H54 (cell line): ENCODE measurements at places on chromosomes 3 and 15.

- no peak for DNase-seq
Observed at GRCh38 chr15:58593870-58594269, 155.6 kb downstream of the ADAM10 start.

DNA sequence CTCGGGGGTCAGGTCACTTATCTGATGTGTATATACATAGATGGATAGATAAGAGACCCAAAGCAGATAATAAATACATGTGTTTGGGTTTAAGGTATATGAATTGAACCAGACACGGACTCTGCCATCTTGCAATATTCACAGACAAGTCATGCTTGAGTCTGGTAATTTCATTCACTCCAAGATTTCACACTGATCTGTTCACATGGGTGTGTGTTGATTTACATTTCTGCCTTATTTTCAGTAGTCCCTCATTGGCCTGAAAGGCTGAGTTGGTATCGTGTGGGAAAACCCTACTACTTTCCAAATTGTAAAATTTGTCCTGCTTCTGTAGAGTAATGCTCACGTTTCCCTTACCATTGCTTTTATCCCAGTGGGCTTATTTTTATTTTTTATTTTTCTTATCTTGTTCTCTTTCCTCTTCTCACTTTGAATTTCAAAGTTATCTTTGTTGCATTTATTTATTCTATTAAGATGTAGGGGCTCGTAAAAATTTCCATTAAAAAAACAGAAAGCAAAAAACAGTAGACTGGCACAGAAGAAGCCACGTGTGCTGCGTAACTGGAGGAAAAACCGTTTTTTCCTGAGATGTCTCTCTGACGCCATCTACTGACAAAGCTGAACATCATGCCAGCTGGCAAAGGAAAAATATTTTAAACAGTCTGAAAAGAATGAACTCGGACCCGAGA lies 10.8 kb upstream of the MFSD1 start:
- DNase-seq: no peak

GRCh38 chr3:175648899-175649298 lies 789.8 kb downstream of the NAALADL2 start:
- DNase-seq: no peak

DNA sequence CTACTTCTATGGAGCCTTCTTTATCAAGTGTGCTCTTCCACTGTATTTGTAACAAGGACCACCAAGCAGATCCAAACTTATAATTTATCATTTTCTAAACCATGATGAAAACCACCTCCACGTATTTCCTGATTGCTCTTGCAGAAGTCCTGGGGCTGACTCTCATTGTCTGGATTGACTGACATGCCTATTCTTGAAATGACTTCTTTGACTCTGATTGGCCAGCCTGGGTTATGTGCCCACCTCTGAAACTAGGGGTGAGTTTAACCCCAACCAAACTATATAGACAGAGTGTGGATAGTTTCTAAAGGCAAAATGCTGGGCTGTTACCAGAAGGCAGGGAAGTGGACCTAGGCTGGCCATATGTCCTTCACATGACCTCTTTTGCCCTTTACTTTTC lies 12.7 kb downstream of the TMPRSS7 start:
- no peak for DNase-seq

DNA sequence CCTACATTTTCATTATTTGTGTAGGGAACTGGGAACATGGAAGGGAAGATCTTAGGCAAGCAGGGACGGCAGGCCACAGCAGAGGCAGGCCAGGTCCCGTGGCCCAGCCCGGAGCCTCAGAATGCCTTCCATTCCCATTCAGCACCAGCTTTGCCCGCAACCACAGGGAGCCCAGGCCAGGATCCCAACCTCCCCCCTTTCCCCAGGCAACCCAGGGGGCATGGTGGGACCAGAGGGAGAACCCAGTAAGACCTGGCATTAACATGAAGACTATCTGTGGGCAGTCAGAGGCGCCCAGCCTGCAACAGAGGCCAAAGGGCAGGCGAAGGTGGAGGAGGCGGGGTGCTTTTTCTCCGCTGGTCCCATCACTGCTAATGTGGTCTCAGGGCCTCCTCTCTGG lies 135.6 kb downstream of the TPRA1 start:
- no peak for DNase-seq

DNA sequence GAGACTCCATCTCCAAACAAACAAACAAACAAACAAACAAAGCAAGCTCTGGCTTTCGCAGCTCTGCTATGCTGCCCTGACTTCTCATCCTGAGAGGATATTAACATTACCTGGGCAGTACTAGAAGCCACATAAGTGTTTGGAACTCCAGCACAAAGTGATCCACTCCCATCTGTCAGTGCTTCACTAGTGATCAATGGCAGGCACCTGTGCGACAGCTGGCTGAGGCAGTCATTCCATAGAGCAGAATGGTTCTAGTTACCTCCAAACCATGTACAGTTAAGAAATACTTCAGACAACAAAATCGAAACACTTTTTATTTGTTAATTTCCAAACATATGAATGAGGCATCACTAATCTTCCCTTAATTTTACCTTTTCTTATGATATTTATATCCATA lies 2.8 kb upstream of the MB21D2 start:
- no peak for DNase-seq
